CD4-positive, alpha-beta T cell (primary cell): ENCODE measurements at places on chromosomes 12 and 14. TPM values are rescaled to one million over a fixed set of nuclear protein-coding genes. Genes with fewer than 3 reads are reported as not detected.
A peak's percentile ranks its signal among the peaks of the same experiment; 100 is the strongest.

DBX2 gene
- total RNA-seq = not detected

- H3K27me3 ChIP-seq = no peaks in the 10 kb centered on the region
- H3K36me3 ChIP-seq = peaks cover 26% of the 10 kb centered on the region
- DNase-seq = no peak
- H3K4me1 ChIP-seq = peaks cover 19% of the 10 kb centered on the region
- H3K27ac ChIP-seq = peak overlapping the region; percentile 21
- no peak overlapping the region for H3K4me3 ChIP-seq
These were observed 128.9 kb downstream of the NCOR2 start for GRCh38 chr12:124438437-124439056.

DNA sequence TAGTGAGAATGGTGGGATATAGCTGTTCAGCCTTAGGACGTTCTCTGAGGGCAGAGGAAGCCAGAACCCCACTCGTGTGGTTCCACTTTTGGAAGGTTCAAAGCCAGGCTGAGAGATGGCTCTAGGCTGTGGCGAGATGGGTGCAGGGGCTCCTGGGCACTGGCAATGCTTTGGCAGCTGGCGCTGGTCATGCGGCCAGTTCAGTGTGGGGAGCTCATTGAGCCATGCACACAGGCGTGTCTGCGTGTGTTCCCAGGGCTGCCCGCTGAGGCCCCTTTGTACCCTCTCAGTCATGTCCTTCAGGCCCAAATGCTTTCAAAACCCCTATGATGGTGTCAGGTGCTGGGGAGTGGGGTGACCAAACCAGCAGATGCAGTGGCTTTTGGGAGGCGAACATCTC is 1.7 kb downstream of the TEX22 start:
- H3K27me3 ChIP-seq = no peaks in the 10 kb centered on the region
- no peak overlapping the region for H3K27ac ChIP-seq
- peaks cover 16% of the 10 kb centered on the region for H3K36me3 ChIP-seq
- H3K4me1 ChIP-seq = peaks cover 35% of the 10 kb centered on the region

AVPR1A gene
- not detected for total RNA-seq

- no peak overlapping the region for H3K27ac ChIP-seq
- no peaks in the 10 kb centered on the region for H3K36me3 ChIP-seq
- H3K27me3 ChIP-seq = peaks cover 13% of the 10 kb centered on the region
- DNase-seq = no peak
- H3K4me1 ChIP-seq = no peaks in the 10 kb centered on the region
- H3K4me3 ChIP-seq = no peak overlapping the region
These were observed 7.3 kb upstream of the RIPK3 start for GRCh38 chr14:24347134-24347533.

MRPL42 gene
- total RNA-seq = 39.0 TPM

DNA sequence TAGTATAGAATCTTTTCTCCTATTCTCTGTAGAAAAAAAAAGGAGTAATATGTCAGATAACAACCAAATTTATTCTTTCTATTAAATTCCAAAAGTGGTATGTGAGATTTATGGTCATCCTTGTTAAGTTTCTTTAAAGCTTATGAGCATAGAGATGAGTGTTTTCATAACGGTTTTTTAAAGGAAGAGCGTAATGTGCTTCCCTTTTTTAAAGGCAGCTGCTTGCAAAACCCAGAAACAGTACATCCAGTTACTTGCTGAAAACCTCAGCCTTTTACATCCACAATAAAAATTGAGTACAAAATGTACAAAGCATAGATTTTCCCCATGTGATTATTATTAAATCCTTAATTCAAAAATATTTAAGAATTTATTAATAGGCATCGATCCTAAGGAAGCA is 53.6 kb upstream of the CD163 start:
- peaks cover 2% of the 10 kb centered on the region for H3K27me3 ChIP-seq
- no peak overlapping the region for H3K4me3 ChIP-seq
- H3K36me3 ChIP-seq = no peaks in the 10 kb centered on the region
- DNase-seq = no peak

- H3K27ac ChIP-seq = peak overlapping the region; percentile 92
- peaks cover 12% of the 10 kb centered on the region for H3K36me3 ChIP-seq
- peak overlapping the region; percentile 88 for H3K4me3 ChIP-seq
- peak; percentile 56 for DNase-seq
- H3K27me3 ChIP-seq = no peaks in the 10 kb centered on the region
These were observed 604 bp downstream of the ZNF384 start for GRCh38 chr12:6688543-6688998.

DNA sequence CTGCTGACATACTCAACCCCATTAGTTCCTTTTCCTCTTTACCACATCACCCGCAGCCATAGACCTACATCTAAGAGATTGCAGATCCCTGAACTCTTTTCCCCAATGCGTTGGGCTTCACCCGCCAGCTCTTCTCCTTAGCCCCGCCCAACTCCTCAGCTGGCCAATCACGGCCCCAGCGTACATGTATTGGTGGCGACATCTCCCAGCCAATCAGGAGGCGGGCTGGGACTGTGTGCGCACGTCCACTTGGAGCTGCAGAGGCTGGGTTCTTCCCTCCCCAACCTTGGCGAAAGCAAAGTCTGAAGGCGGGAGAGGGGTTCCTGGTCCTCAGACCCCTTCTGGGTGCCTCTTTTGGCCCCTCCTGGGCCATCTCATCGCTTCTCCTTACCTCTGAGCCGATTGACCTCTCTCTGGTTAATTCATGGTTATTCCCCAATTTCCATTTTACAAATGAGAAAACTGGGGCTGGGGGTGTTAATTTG is 11.0 kb downstream of the PDE1B start:
- H3K4me3 ChIP-seq = peak overlapping the region; percentile 61
- H3K27ac ChIP-seq = peak overlapping the region; percentile 32
- peak; percentile 95 for DNase-seq
- no peaks in the 10 kb centered on the region for H3K27me3 ChIP-seq
- peaks cover 19% of the 10 kb centered on the region for H3K4me1 ChIP-seq
- H3K36me3 ChIP-seq = no peaks in the 10 kb centered on the region

SLC35F4 gene
- total RNA-seq = not detected

CATSPERB gene
- 7.1 TPM for total RNA-seq

GLIPR1 gene
- total RNA-seq = 41.3 TPM

IAPP gene
- total RNA-seq = not detected

DNA sequence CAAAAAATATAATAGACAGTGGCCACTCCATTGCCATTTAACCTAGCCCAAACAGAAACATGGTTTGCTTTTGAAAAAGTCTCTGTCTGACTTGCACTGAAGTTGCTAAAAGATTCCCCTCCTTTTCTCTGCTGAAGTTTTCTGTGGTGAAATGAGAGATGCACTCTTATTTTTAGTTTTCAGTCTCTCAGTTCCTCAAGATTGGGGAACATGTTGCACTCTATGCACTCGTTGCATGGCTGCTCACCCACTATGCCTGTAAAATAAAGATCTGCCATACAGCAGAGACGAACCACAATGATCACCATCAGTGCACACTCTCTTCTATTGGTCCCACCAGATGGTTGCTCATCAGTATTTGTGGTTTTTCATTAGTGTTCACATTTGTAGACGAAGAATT is 13.1 kb upstream of the DAAM1 start:
- no peaks in the 10 kb centered on the region for H3K4me1 ChIP-seq
- H3K27ac ChIP-seq = no peak overlapping the region

GRCh38 chr12:126719912-126720705 is 1546.9 kb upstream of the TMEM132C start:
- H3K27me3 ChIP-seq = no peaks in the 10 kb centered on the region
- H3K4me1 ChIP-seq = no peaks in the 10 kb centered on the region

DNA sequence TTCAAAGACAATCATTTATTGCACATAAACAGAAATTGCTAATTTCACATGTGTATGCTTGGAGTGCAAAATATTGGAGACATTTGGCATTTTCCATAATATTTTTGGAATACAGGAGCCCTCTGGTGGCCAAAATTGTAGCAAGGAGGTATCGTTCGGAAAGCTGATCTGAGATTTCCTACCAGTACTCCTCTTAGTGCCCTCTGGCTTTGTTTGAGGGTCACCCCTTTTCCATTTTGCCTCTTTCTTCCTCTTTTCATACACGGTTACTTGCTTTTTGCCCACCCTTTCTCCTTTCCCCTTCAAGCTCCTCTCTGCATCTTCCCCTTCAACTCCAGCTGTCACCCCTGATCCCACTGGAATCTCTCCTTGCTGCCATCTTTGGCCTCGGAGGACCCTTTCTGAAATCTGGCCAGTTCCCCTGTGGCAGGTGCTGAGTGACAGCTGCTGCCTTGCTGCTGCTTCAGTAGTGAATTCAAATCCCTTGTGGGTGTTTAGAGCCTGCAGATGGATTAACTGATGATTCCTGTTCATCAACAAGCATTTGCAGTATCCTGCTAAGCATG is 164.6 kb upstream of the PARP11 start:
- H3K27me3 ChIP-seq = no peaks in the 10 kb centered on the region
- no peak overlapping the region for H3K4me3 ChIP-seq
- H3K36me3 ChIP-seq = no peaks in the 10 kb centered on the region
- DNase-seq = peak; percentile 49
- no peaks in the 10 kb centered on the region for H3K4me1 ChIP-seq

GRCh38 chr14:63960926-63961567 is 108.2 kb downstream of the SYNE2 start:
- peaks cover 54% of the 10 kb centered on the region for H3K36me3 ChIP-seq
- no peaks in the 10 kb centered on the region for H3K27me3 ChIP-seq
- no peak overlapping the region for H3K27ac ChIP-seq
- H3K4me1 ChIP-seq = no peaks in the 10 kb centered on the region
- no peak overlapping the region for H3K4me3 ChIP-seq
- DNase-seq = no peak

NKX2-1 gene
- total RNA-seq = not detected

DNA sequence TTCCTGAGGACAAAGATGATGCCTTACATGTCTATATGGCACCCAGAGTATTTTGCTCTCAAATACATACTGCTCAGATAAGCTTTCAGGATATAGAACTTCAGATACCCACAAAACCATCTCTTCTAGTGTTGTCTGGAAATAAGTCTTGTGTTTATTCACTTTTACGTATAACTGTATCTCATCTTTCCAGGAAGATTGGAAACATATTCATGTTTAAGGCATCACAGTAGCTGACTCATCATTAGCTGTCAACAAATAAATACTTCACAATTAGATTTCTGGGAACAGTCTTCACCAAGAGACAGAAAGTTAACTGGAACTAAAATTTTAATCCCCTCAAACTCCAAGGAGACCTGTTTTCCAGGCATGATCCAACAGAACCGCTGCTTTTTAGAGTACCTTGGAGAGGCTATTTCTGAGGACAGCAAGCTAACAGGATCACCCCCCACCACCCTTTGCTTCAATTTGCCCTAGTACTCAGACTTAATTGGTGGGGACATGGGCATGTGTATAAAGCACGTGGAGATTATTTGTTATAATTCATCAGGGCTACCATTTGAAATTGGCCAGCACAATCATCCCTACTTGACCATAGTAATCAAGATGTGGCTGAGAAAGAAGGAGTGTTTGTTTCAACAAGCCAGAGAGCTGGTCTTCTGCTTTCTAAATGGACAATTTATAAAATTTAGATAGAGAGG is 129.3 kb upstream of the HIF1A start:
- no peaks in the 10 kb centered on the region for H3K36me3 ChIP-seq
- H3K27ac ChIP-seq = no peak overlapping the region
- no peaks in the 10 kb centered on the region for H3K27me3 ChIP-seq
- H3K4me1 ChIP-seq = peaks cover 50% of the 10 kb centered on the region
- no peak overlapping the region for H3K4me3 ChIP-seq

DNA sequence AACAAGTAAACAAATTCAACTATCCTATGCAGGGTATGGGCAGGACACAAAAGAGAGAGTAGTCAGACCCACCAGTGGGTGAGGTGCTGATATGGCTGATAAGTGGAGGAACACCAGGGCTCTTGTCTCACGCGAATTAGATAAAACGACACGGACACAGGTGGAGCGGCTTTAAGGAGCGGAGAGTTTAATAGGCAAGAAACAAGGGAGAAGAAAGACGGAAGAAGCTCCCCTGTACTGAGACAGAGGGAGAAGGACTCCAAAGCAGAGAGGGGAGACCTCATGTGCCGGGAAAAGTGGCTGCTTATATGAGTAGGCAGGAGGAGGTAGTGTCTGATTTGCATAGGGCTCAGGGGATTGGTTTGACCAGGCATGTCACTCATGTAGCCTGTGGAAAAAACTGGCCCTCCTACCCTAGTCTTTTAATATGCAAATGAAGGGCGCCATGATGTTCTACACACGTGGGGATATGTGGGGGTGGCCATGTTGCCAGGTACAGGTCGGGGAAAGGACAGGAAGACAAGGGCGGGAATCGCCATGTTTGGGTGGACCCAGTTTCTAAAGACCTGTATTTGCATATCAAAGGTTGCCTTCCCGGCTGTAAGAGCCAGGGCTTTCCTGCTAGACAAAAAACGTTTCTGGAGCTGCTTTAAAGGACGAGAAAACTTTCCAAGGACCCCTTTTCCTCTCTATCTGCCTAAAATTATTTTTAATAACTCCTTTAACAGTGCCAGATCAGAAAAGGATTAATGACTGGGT is 28.8 kb downstream of the RPGRIP1 start:
- H3K27me3 ChIP-seq = peaks cover 3% of the 10 kb centered on the region
- peak; percentile 92 for DNase-seq
- no peaks in the 10 kb centered on the region for H3K36me3 ChIP-seq
- peak overlapping the region; percentile 37 for H3K27ac ChIP-seq
- peak overlapping the region; percentile 55 for H3K4me3 ChIP-seq
- H3K4me1 ChIP-seq = peaks cover 13% of the 10 kb centered on the region

KRT3 gene
- not detected for total RNA-seq

SIX4 gene
- total RNA-seq = not detected

GRCh38 chr14:94050231-94050880 is 24.2 kb downstream of the OTUB2 start:
- H3K4me3 ChIP-seq = no peak overlapping the region
- H3K4me1 ChIP-seq = no peaks in the 10 kb centered on the region
- H3K27ac ChIP-seq = no peak overlapping the region
- H3K27me3 ChIP-seq = no peaks in the 10 kb centered on the region
- DNase-seq = no peak
- H3K36me3 ChIP-seq = peaks cover 97% of the 10 kb centered on the region

ESR2 gene
- 0.08 TPM for total RNA-seq

PEX5 gene
- total RNA-seq = 22.9 TPM

- H3K4me1 ChIP-seq = no peaks in the 10 kb centered on the region
- no peak for DNase-seq
- peaks cover 33% of the 10 kb centered on the region for H3K36me3 ChIP-seq
- no peak overlapping the region for H3K4me3 ChIP-seq
These were observed 15.0 kb downstream of the SRP54 start for GRCh38 chr14:34997762-34998161.

KIF21A gene
- 3.2 TPM for total RNA-seq

SOAT2 gene
- 0.49 TPM for total RNA-seq

DNA sequence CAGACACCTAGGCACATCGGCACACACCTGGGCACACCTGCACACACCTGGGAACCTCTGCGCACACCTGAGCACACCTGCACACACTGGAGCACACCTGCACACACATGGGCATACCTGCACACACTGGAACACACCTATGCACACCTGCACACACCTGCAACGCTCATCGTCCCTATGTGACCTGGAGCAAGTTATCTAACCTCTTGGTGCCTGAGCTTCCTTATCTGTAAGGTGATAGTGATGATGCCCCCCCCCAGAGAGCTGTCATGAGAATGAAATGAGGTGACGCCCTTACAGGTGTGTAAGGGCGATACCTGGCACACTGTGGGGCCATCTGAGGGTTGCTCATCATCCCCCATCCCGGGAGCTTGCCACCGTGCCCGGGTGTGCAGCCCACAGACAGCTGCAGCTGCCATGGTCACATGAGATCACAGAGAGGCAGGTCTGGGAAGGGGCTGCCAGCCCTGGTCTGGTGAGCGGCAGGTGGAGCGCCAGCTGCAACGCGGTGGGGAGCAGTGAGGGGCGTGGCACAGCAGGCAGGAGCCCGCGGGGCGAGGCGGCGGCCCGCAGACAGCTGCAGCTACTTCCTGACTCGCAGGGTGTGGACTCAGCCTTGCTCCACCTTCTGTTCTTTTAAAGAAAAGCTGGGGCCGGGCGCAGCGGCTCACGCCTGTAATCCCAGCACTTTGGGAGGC is 59.9 kb upstream of the FBRSL1 start:
- peak; percentile 84 for DNase-seq
- peaks cover 51% of the 10 kb centered on the region for H3K4me1 ChIP-seq
- H3K27me3 ChIP-seq = no peaks in the 10 kb centered on the region
- no peaks in the 10 kb centered on the region for H3K36me3 ChIP-seq
- H3K27ac ChIP-seq = no peak overlapping the region
